ENCODE measurements at places on chromosomes 4 and X.

GRCh38 chr4:179130122-179130714 is 1688.0 kb upstream of the AGA start:
- DNase-seq = no peak

DNA sequence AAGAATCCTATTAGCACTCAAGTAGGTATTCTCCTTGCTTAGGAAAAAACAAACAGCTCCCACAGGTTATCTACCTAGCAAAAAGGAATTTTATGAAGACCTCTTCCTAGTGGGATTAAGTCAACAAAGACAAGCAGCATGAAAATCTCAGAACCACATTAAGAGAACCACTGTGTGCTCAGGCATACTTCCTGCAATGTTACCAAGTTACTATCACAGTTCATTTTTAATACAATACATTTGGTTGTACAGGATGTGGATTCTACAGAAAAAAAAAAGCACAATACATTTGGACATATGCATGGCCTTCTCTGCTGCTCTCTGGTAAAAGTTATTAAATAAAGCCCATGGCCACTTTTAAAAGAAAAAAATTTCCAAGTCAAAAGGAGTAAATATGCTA is 193.7 kb downstream of the PPP3CA start:
- DNase-seq = no peak

- DNase-seq = no peak
These were observed 66.7 kb upstream of the EOLA2 start for GRCh38 chrX:150005027-150005426.

- DNase-seq = no peak
These were observed 106.3 kb downstream of the TRAPPC11 start for GRCh38 chr4:183765251-183765911.

DNA sequence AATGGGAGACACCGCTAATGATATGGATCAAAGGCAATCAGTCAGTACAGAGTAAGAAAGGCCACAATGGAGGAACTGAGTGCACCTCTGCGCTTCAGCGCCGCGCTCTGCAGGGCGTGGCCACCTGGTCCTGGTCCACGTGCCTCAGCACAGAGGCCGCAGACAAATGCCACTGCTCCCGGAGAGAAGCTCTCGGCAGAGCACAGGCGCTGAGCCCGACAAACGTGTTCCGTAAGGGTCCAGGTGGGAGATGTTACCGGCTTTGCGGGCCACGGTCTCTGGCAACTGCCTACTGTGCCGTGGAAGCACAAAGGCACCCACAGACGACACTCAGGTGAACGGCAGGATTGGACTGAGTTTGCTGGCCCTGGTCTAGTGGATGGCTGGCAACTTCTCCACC is 68.9 kb downstream of the ACOX3 start:
- no peak for DNase-seq

DNA sequence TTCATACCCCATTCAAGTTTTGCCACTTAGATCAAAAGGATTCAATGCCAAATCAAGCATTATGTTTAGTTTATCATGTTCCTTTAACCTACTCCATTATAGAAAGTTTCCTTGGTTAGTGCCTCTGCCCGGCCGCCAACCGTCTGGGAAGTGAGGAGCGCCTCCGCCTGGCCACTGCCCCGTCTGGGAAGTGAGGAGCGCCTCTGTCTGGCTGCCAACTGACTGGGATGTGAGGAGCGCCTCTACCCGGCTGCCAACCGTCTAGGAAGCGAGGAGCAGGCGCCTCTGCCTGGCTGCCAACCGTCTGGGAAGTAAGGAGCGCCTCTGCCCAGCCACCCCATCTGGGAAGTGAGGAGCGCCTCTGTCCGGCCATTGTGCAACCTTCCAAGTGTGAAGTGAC is 36.3 kb upstream of the PDGFRA start:
- no peak for DNase-seq

DNA sequence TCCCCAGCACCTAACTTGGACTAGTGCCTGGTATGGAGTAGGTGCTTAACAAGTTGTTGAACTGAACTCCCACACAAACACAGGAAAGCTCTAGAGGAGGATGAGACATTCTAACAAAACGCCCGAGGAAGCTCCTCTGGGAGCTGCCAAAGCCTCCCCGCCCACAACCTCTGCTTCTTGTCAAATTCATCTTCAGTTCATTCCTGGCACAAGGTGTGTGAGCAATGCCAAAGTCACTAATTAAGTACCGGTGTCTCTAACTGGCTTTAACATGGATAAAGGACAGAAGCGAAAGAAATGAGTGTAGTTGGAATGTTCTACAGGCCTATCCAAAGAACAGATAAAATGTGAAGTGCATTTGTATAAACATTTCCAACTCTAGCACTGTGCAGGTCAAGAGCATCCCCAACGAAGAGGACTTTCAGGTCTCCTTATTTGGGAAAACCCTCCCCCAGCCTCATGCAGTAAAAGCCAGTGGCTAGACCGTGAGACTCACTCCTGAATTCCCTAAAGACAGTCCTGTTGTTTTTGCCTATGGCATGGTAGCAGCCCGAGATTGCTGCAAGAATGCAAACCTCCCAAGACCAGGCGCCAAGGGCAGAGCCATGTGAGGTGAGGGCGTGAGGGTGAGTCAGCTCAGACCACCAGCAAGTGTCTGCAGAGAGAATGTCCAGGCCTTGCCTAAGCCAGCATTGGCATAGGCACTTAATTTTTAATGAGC is 72.2 kb upstream of the KLF3 start:
- DNase-seq = no peak

- no peak for DNase-seq
These were observed at the start of gene DCAF12L2 for GRCh38 chrX:126165721-126166461. Gene DCAF12L2, minus strand, starts transcription at chrX:126166289. Its CDS starts 365 bp downstream, at chrX:126165924.

GRCh38 chr4:154998284-154998683 is 210.2 kb upstream of the NPY2R start:
- DNase-seq = no peak

All from stimulated activated CD8-positive, alpha-beta memory T cell treated with anti-CD3 and anti-CD28 coated beads, Interleukin-15, amount 100 ng/mL, for 1 hour (primary cell).